ENCODE measurements at places on chromosomes 3 and 15.

DNA sequence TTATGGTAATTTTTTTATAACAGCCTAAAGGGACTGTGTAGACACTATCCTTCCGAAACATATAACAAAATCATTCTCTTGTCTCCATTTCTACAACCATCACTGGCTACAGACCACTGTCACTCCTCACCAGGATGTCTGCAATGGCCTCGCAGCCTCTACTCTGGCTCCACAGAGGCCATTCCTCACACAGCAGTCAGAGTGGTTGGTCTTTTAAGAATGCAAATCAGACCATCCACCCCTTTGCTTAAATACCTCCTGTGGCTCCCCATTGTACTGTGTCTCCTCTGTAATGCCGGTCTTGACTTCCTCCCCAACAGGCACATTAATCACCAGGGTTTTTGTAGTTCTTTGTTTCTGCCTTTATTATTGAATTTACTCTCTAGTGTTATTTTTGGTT is 344.8 kb downstream of the ERC2 start:
- no peak for DNase-seq

DNA sequence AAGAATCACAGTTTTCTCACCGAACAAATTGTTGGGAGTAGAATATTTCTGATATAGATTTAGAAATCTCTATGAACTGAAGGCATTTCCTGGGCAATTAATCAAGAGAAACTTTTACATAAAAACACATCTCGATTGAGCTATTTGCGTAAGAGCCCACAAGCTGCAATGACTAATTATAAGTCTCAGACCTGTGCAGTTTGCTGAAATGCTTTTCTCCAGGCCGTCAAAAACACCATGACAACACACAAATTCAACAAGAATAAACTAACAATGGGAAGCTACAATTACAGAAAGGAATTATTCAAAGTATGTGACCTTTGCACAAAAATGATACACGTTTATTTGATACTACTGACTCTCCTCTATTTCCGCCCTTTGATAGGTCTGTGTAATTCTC is 481.2 kb upstream of the WNT5A start:
- no peak for DNase-seq

- DNase-seq, result no peak
These were observed 21.5 kb downstream of the CNOT10 start for GRCh38 chr3:32706348-32707025.

- no peak for DNase-seq
These were observed 139.9 kb downstream of the DTWD1 start for GRCh38 chr15:49760749-49761148.

DNA sequence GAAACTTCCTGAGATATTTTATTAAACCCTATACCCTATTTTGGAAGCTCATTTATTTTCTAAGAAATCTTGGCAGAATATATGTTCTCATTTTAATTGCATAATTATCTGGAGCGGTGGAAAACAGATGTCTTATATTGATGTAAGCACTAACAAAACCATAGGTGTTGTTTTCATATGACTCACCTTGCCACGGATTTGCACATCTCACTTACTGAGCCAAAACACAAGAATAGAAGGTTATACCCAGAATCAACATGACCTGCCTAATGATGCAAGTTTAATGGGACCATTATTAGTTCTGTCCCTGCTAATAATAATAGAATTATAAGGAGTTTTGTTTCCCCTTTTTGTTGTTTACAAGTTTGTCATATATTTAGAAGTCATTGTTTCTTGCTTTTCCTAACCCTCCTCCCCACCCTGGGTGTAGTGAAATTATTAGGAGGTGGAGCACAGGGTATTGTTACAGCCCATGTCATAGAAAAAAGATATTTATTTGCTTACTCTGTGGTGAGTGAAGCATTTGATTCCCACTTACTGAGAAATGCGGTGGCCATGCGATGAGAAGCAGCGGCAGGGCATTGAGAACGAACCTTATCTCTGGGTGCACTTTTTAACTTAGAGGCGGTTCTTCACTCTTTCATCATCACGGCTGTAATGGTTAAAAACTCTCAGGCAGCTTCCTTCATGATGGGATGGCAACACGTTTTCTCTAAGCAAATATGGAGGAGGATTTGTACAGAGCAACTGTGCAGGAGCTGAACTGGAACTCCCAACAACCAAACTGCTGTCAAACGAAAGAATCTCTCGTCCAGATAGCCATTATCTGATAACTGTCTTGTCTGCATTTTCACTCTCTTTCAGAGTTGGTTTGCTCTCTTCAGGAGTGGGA is 521 bp downstream of the IL5RA start:
- DNase-seq, result no peak

GRCh38 chr3:31744913-31745312 is 212.2 kb downstream of the STT3B start:
- DNase-seq, result no peak
